ENCODE measurements at places on chromosomes 4 and X. TPM values are rescaled to one million over a fixed set of nuclear protein-coding genes. Genes with fewer than 3 reads are reported as not detected.
A peak's percentile ranks its signal among the peaks of the same experiment; 100 is the strongest.

DNA sequence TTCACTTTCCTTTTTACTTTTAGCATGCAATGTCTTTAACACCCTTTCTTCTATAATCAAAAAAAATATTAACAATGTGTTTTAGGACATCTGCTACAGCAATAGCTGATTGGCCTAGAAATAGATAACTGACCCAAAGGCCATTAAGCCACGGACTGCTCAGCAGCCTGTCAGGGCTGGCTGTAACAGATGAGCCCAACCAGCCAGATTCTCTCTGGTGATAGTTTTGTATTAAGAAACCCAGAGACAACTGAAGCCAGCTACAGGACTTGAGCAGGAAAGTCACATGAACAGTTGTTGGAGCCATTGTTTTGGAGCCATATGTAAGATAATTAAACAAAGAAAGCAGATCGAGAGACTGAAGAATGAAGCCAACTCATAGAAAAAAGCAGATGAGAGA, 80.3 kb downstream of the DDIT4L start:
- DNase-seq: no peak

DNA sequence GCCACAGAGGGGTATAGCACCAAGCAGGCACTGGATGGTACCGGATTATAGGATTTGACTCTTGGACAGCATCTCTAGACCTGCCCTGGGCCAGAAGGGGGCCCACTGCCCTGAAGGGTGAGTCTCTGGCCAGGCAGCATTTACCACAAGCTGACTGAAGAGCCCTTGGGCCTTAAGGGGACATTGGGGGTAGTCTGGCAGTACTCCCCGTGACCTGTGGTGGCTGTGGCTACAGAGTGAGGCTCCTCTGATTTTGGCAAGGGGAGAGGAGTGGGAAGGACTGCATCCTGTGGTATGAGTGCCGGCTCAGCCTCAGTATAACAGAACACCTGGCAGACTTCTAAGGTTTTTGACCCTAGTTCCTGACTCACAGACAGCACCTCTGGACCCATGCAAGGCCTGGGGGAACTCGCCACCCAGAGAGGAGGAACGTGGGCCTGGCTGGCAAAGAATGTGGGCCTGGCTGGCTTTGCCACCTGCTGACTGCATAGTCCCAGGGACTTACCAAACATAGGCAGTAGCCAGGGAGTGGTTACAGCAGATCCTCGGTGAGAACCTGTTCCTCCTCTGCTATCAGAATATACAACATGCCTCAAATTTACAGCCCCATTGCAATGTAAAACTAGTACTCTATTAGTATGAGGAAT, 48.1 kb downstream of the ABCB7 start:
- DNase-seq: no peak

DNA sequence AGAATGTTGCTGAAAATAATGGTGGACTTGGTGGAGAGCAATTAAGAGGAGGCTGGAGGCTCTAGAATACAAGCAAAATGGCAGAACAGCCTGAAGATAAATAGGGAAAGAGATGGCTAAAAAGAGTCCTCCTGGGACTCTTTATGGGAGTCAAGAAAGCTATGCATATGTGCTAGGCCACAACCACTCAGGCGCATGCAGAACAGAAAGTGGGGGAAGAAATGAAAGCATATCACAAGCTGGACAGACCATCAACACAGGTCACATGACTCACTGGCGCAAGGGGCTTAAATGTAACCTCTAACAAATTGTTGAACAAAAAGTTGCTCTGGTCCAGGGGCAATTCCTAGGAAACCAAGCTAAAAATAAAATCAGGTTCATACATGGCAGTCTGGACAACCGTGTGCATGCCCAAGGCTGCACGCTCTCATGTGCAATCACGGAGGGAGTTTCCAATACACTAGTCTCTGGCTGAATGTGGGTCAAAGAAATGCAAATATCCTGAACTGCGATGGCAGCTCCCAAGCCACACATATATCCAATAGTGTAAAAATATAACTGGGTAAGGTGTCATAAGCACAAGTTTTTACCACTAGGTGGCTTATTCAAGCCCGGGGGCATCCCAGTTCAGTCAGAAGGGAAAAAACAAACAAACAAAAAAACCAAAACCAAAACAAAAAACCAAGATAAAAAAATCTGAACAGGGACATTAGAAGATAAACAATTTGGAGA, 45.4 kb downstream of the ZNF711 start:
- no peak for DNase-seq

GRCh38 chr4:68267433-68267944, 22.0 kb upstream of the TMPRSS11B start:
- no peak for DNase-seq

GRCh38 chr4:161828061-161828460, 335.7 kb downstream of the FSTL5 start:
- DNase-seq: no peak

DNA sequence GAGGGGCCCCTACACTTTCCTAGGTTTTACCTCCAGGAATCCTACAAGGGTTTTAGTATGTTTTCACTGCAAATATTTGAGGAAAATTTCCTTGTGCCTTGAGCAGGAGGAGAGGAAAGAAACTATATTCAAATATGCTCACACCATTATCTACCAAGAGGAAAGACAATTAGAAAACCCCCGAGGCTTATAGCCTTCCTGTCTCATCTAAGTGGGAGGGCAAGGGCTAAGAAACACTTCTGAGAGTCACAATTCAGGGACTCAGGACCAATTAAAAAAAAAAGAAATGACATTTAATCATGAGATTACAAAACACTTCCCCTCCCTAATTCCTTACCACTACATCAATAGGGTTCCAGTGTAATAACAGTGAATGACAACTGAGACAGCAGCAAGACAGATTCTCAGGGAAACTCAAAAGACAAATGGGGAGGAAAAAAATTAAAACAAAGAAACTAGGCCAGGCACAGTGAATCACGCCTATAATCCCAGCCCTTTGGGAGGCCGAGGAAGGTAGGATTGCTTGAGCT, 45.6 kb downstream of the ATRX start:
- no peak for DNase-seq

DNA sequence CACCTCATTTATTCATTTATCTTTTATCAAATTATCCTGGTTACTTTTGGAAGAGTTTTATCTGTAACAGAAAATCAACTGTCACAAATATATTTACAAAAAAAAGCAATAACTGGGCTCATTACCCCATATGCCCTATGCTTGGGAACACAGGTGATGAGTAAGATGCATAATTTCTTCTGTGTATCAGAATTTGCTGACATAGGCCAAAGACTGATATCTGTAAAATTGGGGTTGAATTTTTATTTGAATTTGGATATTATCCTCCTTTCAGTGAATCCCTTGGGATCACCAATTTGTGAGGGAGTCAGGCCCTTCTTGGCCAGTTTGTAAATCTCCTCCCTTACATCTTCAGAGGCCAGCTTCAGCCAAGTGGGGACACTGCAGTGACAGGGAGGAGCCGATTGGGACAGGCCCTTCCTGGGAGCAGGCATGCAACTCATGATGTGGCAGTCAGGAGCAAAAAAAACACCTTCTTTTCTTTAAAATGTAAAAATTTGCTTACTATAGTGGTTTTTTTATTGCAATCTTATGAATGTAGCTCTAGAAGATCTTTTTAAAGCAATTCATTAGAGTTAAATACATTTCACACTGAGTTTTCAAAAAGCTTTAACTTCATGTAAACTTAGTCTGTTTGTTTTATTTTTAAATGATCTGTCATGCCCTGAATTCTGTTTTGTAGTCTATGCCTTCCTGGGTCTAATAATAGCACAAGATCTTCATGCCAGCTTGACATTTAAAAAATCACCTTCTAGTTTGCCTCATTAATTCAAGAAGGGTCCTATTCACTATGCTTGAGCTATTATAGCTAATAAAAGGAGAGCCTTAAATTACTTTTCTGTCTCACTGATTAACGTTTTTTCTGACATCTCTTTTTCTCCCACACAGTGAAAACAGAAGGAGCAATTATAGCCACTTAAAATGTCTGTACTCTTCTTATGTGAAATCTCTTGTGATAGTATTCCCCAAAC, 136.6 kb upstream of the SPRY1 start:
- peak; percentile 54 for DNase-seq

DNA sequence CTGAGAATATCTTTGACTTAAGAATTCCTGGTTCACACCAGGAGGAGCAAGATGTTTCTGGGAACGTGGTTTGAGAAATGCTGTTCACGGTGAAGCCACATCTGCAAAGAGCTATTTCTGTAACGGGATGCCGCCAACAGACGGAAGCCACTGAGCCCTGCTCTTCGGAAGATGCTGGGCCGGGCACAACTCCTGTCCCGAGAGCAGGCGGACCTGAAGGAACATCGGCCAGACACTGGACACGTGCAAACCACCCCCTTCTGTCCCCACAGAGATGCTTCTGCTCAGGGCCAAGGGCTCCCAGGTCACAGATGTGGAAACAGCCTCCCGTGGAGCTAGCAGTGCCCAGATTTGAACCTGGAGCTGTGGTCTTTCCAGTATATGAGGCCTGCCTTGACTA, 24.3 kb downstream of the HMX1 start:
- DNase-seq: no peak

- no peak for DNase-seq
Measured at GRCh38 chrX:129836827-129837226, 6.9 kb downstream of the ZDHHC9 start.

GRCh38 chr4:36317721-36318120, 36.3 kb downstream of the DTHD1 start:
- DNase-seq: no peak

DNA sequence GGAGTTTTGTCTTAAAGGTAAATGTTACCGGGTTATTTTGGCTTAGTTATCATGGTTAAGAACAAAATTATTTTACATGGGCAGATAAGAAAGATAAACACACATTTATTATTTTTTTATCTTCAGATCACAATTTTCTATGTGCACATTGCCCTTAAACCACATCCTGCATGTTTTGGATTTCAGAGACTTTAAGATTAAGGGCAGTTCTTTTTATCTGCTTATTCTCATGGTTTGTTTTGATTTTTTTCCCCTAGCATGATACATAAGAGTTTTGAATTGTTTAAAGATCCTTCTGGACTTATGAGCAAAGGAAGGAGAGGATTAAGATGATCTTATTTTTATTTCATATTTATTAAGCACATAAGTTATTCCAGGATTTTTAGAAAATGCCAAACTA, 190.1 kb upstream of the BMP3 start:
- DNase-seq: no peak

DNA sequence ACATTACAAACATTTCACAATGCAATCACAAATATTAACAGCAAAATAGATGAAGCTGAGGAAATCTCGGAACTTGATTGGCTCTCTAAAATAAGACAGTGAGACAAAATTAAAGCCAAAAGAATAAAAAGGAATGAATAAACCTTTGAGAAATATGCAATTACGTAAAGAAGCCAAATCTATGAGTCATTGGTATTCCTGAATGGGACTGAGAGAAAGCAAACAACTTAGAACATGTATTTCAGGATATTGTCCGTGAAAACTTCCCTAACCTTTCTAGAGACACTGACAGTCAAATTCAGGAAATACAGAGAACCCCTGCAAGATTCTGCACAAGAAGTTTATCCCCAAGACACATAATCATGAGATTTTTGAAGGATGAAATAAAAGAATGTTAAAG, 48.4 kb upstream of the SPANXN2 start:
- no peak for DNase-seq

DNA sequence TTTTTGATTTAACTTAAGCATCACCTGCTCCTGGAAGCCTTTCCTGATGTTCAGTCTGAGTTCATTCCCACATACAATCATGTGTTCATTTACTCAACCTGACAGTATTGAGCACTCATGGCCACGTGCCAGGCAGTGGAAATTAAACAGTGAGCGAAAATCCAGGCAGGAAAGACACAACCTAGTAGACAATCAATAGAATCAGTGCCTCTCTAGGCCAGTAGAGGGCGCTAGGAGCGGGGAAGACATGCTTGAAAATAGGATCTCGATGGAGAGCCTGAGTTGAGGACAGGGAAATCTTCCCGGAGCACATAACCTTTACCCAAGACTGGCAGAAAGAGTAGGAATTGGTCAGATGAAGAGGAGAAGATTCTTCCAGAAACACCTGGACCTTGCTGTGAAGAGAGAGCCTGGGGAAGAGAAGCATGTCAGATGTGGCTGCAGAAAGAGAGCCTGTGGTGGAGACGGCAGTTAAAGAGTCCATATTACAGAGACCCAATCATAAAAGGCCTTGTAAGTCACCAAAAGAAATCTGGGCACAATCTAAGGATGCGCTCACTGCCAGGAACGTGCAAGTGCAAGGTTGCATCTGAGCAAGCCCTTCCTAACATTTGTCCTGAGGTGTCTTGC, 103.5 kb downstream of the LDB2 start:
- no peak for DNase-seq

- no peak for DNase-seq
Measured at GRCh38 chrX:75963774-75964173, 178.7 kb upstream of the MAGEE2 start.

- DNase-seq: no peak
Measured at GRCh38 chrX:16827225-16827624, 41.0 kb downstream of the TXLNG start.

GRCh38 chr4:19093951-19094350, 1072.4 kb upstream of the LCORL start:
- no peak for DNase-seq

GRCh38 chrX:112051576-112051975, 31.0 kb downstream of the TRPC5 start:
- no peak for DNase-seq

DNA sequence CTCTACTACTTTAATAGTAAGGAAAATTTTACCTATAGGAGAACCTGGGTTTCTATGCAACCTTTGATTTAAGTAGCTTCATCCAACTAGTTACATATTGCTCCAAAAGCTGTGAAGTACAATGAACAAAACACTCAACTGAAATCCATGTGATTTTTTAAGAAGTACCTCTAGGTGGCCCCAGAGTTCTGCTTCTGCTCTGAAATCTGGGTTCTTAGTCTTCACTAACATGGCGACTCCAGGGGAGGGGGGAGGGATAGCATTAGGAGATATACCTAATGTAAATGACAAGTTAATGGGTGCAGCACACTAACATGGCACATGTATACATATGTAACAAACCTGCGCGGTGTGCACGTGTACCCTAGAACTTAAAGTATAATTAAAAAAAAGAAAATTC, 73.4 kb upstream of the MAGEB2 start:
- DNase-seq: no peak

DNA sequence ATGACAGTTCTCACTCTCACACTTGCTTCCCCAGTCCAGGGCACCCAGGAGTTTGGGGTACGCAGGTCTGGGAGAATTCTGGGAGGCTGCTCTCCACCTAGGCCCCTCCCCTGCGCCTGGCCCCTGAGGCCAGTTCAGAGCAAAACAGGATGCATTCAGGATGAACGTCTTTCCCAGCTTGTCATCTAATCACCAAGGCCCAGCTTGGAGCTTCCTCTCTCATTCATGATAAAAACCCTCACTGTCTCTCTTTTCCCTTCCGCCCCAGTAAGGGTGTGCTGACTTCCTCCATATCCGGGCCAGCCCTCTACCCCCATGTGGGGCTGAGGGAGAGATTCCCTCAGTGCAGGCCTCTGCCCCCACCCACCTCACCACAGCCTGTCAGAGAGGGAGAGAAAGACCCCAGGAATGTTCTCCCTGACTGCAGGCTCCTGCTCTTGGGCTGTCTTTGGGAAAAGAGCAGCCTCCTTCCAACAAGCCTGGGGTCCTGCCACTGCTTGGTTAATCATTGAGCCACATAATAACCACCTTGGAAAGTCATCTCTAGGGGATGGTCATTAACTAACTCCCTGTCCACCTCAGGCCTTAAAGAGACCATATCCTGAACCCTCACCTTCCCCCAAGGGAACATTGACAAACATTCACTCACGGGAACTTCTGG, 50.1 kb downstream of the STARD8 start:
- no peak for DNase-seq

GRCh38 chr4:20840648-20841190, 140.5 kb downstream of the PACRGL start:
- no peak for DNase-seq

GRCh38 chrX:78517124-78517523, 142.0 kb downstream of the RTL3 start:
- DNase-seq: no peak

The BEX3 gene
- 586 TPM for polyA plus RNA-seq

The CCDC120 gene
- 12.0 TPM for polyA plus RNA-seq

The KLHL2 gene
- 17.9 TPM for polyA plus RNA-seq
